ENCODE measurements at places on chromosomes 3 and 15.

DNA sequence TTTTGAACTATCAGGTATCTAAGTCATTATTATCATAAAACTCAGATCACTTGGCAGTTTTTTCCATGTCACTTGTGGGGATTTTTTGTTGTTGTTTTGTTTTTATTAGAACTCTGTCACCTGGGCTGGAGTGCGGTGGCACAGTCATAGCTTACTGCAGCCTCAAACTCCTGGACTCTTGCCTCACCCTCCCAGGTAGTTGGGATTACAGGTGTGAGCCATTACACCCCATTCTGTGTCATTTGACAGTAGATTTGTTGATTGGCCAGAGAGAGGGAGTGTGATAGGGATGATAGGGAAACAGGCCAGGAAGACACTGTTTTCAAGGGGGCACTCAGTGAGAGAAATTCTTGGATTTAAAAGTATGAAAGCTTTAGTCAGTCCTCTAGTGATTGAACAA, 54.7 kb upstream of the SCAANT1 start:
- no peak for DNase-seq
- no peaks in the 10 kb centered on the region for H3K36me3 ChIP-seq
- H3K4me3 ChIP-seq, result no peak overlapping the region
- peaks cover 40% of the 10 kb centered on the region for H3K4me1 ChIP-seq
- H3K27ac ChIP-seq, result no peak overlapping the region
- H3K27me3 ChIP-seq, result no peaks in the 10 kb centered on the region

GRCh38 chr15:54504695-54505094, 526.5 kb downstream of the UNC13C start:
- no peaks in the 10 kb centered on the region for H3K36me3 ChIP-seq
- no peaks in the 10 kb centered on the region for H3K4me1 ChIP-seq
- no peak overlapping the region for H3K4me3 ChIP-seq

GRCh38 chr3:16239086-16239770, 25.5 kb downstream of the DPH3 start:
- H3K4me1 ChIP-seq, result peaks cover 5% of the 10 kb centered on the region
- H3K36me3 ChIP-seq, result no peaks in the 10 kb centered on the region
- H3K27ac ChIP-seq, result no peak overlapping the region

GRCh38 chr15:27449941-27450340, 479.0 kb downstream of the GABRG3 start:
- H3K27ac ChIP-seq, result no peak overlapping the region
- H3K4me3 ChIP-seq, result no peak overlapping the region
- H3K27me3 ChIP-seq, result no peaks in the 10 kb centered on the region
- no peaks in the 10 kb centered on the region for H3K36me3 ChIP-seq

- DNase-seq, result no peak
- H3K27ac ChIP-seq, result peak overlapping the region; percentile 93
- no peaks in the 10 kb centered on the region for H3K4me1 ChIP-seq
- H3K27me3 ChIP-seq, result no peaks in the 10 kb centered on the region
- H3K4me3 ChIP-seq, result peak overlapping the region; percentile 68
Measured at GRCh38 chr3:53161450-53161819, 426 bp downstream of the PRKCD start.

GRCh38 chr3:197168063-197168462, 130.3 kb downstream of the DLG1 start:
- no peaks in the 10 kb centered on the region for H3K4me1 ChIP-seq
- no peaks in the 10 kb centered on the region for H3K36me3 ChIP-seq
- no peak for DNase-seq
- no peaks in the 10 kb centered on the region for H3K27me3 ChIP-seq
- H3K4me3 ChIP-seq, result no peak overlapping the region

GRCh38 chr15:89299896-89300295, 34.7 kb downstream of the POLG start:
- no peak overlapping the region for H3K27ac ChIP-seq
- no peaks in the 10 kb centered on the region for H3K4me1 ChIP-seq
- no peaks in the 10 kb centered on the region for H3K27me3 ChIP-seq
- no peak for DNase-seq
- no peaks in the 10 kb centered on the region for H3K36me3 ChIP-seq

DNA sequence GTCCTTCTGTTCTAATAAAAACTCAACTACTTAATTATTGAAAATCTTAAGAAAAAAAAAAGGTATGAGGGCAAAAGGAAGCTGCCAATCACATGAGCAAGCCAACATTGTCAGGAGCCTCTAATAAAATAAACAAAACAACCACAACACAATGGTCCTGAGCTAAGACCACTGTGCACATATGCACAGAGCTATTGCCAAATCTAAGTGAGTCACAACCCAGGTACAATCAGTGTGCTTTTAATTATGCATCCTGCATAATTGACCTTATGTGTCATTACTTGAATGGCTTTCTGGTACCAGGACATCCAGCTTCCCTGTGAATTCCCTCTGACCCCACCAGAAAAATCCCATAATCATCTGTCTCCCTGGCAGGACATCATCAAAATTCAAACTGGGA, 639.8 kb downstream of the MAGI1 start:
- DNase-seq, result no peak
- no peak overlapping the region for H3K4me3 ChIP-seq
- H3K27ac ChIP-seq, result no peak overlapping the region
- H3K27me3 ChIP-seq, result no peaks in the 10 kb centered on the region

DNA sequence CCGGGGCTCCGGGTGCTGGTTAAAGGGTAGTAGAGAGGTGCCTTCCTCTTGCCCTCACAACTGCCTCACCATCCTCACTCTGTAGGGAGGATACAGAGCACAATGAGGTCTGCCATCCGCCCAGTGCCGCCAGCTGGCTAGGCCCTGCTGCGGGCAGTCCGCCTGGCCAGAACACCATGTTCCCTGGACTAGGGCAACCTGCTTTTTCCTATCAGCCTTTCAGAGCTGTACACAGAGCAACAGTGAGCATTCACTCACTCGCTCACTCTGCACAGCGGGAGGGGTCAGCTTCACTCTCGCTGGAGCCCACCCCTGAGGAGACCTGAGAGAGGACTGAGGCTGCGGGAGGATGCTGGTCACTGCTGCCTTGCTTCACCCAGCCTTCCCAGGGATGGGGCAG, 218.7 kb upstream of the CHRNA7 start:
- no peak overlapping the region for H3K4me3 ChIP-seq
- H3K27me3 ChIP-seq, result no peaks in the 10 kb centered on the region
- no peaks in the 10 kb centered on the region for H3K36me3 ChIP-seq

- DNase-seq, result peak; percentile 86
- H3K4me1 ChIP-seq, result peaks cover 23% of the 10 kb centered on the region
- H3K27me3 ChIP-seq, result no peaks in the 10 kb centered on the region
- peak overlapping the region; percentile 95 for H3K27ac ChIP-seq
Measured at GRCh38 chr3:12994607-12995388, 78.4 kb downstream of the IQSEC1 start.

DNA sequence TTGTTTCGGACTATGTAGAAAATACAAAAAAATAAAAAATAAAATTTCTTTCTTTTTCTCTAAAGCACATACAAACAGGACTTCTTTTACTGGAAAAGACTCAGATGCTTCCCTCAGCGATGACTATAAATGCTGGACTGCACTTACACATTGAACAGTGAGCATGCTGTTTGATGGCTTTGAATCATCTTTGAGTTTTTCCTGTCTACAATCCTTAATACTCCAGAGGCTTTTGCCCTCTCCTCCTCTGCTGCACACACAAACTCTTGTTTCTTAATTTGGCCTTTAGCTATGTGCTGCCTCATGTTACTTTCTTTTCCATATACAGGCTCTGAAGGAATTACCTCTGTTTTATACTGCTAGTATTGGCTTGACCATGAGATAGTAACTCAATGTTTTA, 575.1 kb downstream of the EPHA3 start:
- H3K27ac ChIP-seq, result no peak overlapping the region
- no peaks in the 10 kb centered on the region for H3K4me1 ChIP-seq

- no peak for DNase-seq
- no peaks in the 10 kb centered on the region for H3K4me1 ChIP-seq
- H3K27me3 ChIP-seq, result no peaks in the 10 kb centered on the region
- H3K4me3 ChIP-seq, result no peak overlapping the region
Measured at GRCh38 chr3:159605776-159606175, 382.9 kb upstream of the IL12A start.

DNA sequence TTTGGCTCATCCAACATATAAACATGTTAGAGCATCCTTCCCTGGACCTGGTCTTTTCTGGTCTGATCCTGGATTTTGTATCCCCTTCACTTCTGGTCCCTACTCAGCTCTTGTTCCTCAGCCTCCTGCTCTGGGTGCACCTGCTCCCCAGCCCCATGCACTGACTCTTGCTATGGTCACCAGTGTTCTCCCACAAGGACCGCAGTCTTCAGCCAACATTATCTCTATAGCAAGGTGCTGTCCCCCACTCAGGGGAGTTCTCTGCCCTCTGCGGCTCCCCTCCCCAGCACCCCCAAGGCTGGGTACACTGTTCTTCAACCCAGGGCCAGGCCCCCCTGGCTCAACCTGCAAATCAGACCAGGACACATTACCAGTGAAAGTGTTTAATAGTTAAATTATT, 80.2 kb downstream of the SEC22A start:
- H3K27ac ChIP-seq, result no peak overlapping the region
- no peaks in the 10 kb centered on the region for H3K4me1 ChIP-seq
- no peak overlapping the region for H3K4me3 ChIP-seq
- DNase-seq, result peak; percentile 37
- H3K27me3 ChIP-seq, result no peaks in the 10 kb centered on the region
- peaks cover 62% of the 10 kb centered on the region for H3K36me3 ChIP-seq

- H3K27me3 ChIP-seq, result no peaks in the 10 kb centered on the region
- no peak for DNase-seq
- H3K4me3 ChIP-seq, result no peak overlapping the region
- H3K36me3 ChIP-seq, result no peaks in the 10 kb centered on the region
Measured at GRCh38 chr15:28060005-28060404, 39.1 kb downstream of the OCA2 start.

All from tibial artery (tissue), 4 donors.